Stimulated activated CD8-positive, alpha-beta memory T cell treated with anti-CD3 and anti-CD28 coated beads, Interleukin-12 subunit alpha, Interleukin-12 subunit beta, amount 100 ng/mL, for 4 hours (primary cell): ENCODE measurements at places on chromosomes 5 and 9.

GRCh38 chr5:2906302-2907090 lies 155.0 kb upstream of the IRX2 start:
- DNase-seq = no peak

- no peak for DNase-seq
Observed at GRCh38 chr5:83895860-83896259, 175.2 kb upstream of the HAPLN1 start.

DNA sequence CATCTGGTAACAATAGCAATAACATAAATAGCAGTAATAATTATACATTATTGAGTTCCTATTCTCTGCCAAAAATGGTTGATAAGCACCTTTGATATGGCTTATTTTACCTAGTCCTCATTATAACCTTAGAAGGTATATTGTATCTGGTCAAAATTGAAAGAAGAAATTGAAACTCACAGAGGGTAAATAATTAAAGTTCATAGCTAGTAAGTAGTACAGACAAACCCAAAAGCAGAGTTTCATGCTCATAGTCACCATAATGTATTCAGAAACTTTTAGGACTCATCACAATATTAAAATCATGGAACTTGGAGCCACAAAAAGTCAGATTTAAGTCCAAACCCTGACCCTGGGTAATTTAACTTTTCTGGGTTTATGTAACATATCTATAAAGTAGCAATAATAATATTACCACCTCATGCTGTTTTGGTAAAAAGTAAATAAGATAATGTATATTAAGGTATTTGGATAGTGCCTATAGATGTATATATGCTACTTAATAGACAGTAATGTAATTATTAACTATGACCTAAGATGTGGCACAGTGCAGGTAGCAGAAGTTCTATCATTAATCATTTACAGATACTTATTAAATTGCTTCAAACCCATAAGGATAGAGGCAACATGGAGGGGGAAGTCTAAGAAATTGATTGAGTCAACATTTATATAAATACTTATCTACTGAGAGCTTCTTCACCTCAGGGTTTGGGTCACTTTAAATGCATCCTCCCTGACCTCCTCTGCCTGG lies 32.4 kb downstream of the STK32A start:
- no peak for DNase-seq

DNA sequence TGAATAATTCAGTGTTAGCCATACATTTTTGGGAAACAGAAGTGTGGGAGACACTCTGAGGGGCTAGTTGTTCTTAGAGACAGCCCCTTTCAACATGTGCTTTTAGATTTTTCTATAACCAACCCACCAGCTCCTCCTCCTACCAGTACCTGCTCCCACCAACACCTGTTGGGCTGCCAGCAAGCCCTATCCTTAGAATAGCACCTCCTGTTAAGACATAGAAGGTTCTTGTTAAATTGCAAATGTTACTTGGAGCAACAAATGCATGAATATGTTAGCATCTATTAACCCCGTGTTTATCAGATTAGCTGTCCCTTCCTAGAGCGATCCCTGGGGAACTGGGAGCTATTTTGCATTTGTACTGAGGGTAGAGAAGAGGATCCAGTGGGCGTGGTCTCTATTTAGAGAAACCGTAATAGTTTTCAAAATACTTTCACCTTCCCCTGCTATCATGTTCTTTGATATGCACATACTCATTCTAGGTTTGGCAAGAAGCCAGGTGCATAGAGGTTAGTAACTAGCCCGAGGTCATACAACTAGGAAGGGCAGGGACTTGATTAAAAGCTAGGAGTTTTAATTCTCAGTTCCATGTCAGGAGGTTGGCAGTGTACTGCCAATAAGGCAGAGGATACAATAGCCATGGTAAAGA lies 334.4 kb downstream of the KCTD16 start:
- DNase-seq = no peak

- DNase-seq = no peak
Observed at GRCh38 chr5:136023958-136024541, 4.7 kb upstream of the TGFBI start.

GRCh38 chr9:90251316-90251715 lies 391.3 kb downstream of the DIRAS2 start:
- no peak for DNase-seq

DNA sequence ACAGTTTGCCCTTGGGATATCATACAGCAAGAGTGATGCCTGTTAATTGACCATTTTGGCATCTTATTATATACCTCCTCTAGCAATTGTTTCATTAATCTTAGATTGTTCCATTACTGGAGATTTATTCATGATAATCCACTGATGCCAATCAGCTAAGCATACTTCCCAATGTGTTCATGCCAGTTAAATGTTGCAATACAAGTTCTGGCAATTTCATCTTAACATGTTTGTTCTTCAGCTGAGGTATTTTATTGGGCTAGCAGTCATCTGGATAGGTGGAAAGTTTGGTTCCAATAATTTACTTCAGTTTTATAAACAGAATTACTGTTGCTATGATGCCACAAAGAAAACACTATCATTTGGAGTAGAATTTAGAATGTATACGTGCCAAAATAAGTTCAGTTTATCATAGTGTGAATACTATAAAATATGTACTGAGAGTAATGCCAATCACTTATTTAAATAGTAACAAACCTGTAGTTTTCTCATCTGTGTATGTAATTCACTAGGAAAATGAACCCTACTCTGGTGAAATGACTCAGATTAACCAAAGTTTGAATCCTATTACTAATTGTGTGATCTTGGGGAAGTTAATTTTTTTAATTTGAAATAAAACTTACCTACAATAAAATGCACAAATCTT lies 27.9 kb upstream of the IL31RA start:
- no peak for DNase-seq

DNA sequence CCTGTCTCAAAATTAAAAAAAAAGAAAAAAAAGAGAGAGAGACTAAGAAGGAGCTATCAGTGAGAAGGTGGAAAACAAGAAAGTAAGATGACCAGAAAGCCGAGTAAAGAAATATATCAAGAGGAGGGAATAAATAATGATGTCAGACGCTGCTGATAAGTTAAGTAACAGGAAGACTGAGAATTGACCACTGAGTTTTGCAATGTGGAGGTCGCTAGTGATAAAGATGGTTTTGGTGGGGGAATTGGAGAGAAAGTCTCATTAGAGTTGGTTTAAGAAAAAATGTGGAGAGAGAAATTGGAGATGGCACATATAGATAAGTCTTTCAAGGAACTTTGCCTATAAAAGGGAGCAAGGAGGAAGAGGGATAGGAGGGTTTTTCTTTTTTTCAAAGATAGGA lies 91.9 kb downstream of the RAD23B start:
- no peak for DNase-seq

DNA sequence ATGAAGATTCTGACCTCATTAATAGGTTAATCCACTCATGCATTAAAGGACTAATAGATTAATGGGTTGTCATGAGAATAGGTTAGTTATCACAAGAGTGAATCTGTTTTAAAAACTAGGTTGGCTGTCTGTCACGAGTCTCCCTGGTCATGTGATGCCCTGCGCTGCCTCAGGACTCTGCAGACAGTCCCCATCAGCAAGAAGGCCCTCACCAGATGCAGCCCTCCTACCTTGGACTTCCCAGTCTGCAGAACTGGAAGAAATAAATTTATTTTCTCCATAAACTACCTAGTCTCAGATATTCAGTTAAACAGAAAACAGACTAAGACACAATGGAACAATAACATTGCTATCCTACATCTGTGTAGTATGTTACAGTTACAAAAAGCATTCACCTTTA lies 227.4 kb downstream of the ASTN2 start:
- no peak for DNase-seq
